ENCODE measurements at places on chromosomes 1 and 21. TPM values are rescaled to one million over a fixed set of nuclear protein-coding genes. Genes with fewer than 3 reads are reported as not detected.

- no peaks in the 10 kb centered on the region for H3K4me1 ChIP-seq
- H3K27ac ChIP-seq, result no peak overlapping the region
- H3K36me3 ChIP-seq, result peaks cover 5% of the 10 kb centered on the region
- no peak overlapping the region for H3K4me3 ChIP-seq
- H3K27me3 ChIP-seq, result no peaks in the 10 kb centered on the region
These were observed 7.6 kb downstream of the MTF1 start for GRCh38 chr1:37851782-37852210.

DNA sequence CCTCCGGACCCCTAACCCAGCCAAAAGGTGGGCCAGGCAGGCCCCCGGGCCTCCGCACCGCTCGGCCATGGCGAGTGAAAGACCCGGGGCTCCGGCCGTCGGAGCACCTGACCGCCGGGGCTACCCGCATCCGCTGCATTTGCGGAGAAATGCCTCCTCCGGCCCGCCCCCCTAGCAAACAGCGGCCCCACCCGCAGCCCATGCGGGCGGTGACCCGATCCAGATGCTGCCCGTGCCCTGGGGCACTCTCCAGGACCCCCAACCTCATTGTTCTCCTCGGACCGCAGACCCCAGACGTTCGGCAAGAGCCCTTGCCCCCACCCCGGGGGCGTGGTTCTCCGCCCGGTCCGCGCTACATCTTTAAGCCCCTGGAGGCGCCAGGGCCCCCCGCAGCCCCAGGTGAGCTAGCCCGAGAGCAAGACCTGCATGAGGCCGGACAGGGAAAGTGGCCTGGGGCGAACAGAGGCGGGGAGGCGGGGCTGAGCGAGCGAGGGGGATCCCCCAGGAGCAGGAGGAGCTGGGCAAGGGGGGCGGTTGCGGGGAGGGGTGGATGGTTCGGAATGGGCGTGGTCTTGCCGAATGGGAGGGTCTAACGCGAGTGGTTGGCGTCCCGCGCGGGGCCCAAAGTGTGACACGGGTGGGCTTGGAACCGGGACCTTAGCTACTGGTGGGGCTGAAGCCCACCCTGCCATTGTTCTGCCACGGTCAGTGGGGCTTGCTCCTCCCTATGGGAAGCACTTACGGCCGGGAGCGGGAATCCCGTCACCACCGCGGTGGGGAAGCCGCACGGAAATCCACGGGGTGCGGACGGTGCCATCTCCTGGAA lies 6.3 kb upstream of the CRYBG2 start:
- H3K36me3 ChIP-seq, result no peaks in the 10 kb centered on the region
- no peaks in the 10 kb centered on the region for H3K27me3 ChIP-seq
- H3K4me1 ChIP-seq, result peaks cover 19% of the 10 kb centered on the region
- no peak for DNase-seq
- no peak overlapping the region for H3K4me3 ChIP-seq

Gene CELA2B
- total RNA-seq, result not detected

Gene CD53
- total RNA-seq, result 0.96 TPM

- H3K4me1 ChIP-seq, result peaks cover 59% of the 10 kb centered on the region
- DNase-seq, result no peak
- H3K27me3 ChIP-seq, result no peaks in the 10 kb centered on the region
- H3K36me3 ChIP-seq, result no peaks in the 10 kb centered on the region
- H3K4me3 ChIP-seq, result peak overlapping the region; percentile 48
- peak overlapping the region; percentile 88 for H3K27ac ChIP-seq
These were observed 3.7 kb downstream of the PEAR1 start for GRCh38 chr1:156897078-156897825.

- peak overlapping the region; percentile 75 for H3K27ac ChIP-seq
- 0 out of 2 replicates have a peak, but pooled peaks cover 3% of the 10 kb centered on the region for H3K36me3 ChIP-seq
- DNase-seq, result no peak
- H3K27me3 ChIP-seq, result no peaks in the 10 kb centered on the region
- peak overlapping the region; percentile 44 for H3K4me3 ChIP-seq
- peaks cover 47% of the 10 kb centered on the region for H3K4me1 ChIP-seq
These were observed 8.7 kb downstream of the PDXK start for GRCh38 chr21:43727519-43728153.

Gene CRNN
- not detected for total RNA-seq

GRCh38 chr1:43754892-43755291 lies 47.6 kb downstream of the ST3GAL3 start:
- no peaks in the 10 kb centered on the region for H3K36me3 ChIP-seq
- no peaks in the 10 kb centered on the region for H3K4me1 ChIP-seq
- H3K27ac ChIP-seq, result no peak overlapping the region
- no peaks in the 10 kb centered on the region for H3K27me3 ChIP-seq

Gene LIX1L
- total RNA-seq, result 12.4 TPM

DNA sequence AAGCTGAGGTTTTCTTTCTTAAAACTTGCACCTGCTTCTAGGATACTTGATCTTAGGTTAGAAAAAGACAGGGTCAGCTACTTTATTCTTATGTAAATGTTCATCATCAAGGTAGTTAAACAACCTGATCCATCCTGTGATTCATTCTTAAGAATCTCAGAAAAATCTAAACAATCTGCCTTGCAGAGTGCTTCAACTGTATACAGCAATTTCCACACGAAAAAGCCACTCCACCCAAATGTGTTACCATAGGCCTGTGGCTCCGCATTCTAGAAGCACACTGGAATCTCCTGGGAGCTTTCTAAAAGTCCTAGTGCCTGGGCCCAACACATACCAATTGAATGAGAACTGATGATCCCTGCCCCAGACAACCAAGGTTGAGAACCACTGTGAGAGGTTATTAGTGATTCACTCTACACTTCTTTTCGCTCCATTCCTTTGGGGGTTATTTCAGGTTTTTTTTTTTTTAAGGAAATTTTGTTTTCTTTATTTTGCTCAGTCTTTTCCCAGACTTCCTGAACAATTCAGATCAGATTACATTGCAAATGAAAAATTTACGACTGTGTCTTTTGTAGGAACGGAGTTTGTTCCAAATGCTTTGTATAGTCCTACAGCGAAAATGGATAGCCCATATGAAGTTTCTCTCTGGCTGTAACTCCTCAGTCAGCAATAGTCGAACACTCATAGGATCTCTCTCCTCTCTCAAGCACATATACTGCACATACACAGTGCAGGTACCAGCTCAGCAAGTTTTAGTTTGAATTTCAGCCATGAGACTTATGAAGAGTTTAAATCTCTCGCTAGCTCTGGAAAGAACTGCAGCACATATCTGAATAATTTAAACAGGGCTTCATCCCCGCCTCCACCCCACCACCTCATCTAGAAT lies 16.1 kb downstream of the SMYD2 start:
- no peak overlapping the region for H3K4me3 ChIP-seq
- no peaks in the 10 kb centered on the region for H3K36me3 ChIP-seq
- no peaks in the 10 kb centered on the region for H3K4me1 ChIP-seq

Gene LRRC53
- not detected for total RNA-seq

DNA sequence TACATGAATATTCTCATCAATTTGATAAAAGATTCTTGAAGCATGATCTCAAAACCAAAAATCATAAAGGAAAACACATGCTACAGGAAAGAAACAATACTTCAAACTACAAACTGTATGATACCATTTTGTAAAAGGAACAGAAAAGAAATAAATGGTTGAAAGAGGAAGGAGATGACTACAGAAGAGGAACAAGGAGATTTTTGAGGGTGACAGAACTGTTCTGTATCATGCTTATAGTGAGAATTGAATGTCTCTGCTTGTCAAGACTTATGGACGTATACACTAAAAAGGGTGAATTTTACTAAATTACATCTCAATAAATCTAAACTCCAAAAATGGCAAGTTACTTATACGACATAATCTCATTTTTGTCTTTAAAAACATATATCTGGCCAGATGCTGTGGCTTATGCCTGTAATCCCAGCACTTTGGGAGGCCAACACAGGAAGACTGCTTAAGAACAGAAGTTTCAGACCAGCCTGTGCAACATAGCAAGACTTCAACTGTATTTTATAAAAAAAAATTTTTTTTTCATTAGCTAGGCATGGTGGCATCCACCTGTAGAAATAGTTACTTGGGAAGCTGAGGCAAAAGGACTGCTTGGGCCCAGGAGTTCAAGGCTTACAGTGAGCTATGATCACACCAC lies 125.4 kb downstream of the EIF4G3 start:
- no peak overlapping the region for H3K27ac ChIP-seq
- H3K36me3 ChIP-seq, result no peaks in the 10 kb centered on the region
- no peak overlapping the region for H3K4me3 ChIP-seq
- no peak for DNase-seq
- H3K4me1 ChIP-seq, result no peaks in the 10 kb centered on the region

DNA sequence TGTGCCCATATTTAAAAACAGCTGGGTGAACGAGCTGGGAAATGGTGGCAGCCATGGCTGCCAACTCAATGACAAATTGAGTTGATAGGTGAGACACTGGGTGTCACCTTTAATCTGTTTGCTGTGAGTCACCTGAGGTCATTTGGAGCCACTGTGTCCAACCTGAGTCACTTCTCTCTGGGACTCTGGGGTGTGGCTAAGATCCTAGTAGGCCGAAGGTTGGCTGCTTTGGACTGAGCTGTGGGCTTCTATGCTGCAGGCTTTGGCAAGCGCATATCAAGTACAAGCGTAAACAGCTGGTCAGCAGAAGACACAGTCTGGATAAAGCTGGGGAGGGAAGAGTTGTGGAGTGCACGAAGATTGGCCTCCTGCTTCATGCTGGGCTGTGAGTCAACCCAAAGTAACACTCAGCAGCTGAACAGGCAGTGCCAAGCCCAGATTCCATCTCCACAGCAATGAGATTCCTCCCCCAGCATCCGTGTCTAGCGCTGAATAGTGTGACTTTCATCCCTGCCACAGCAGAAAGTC lies 24.0 kb downstream of the TEX35 start:
- no peaks in the 10 kb centered on the region for H3K27me3 ChIP-seq
- H3K4me3 ChIP-seq, result peak overlapping the region; percentile 42
- DNase-seq, result peak; percentile 93
- H3K27ac ChIP-seq, result peak overlapping the region; percentile 59

- no peaks in the 10 kb centered on the region for H3K27me3 ChIP-seq
- H3K4me3 ChIP-seq, result no peak overlapping the region
- no peak overlapping the region for H3K27ac ChIP-seq
- H3K4me1 ChIP-seq, result no peaks in the 10 kb centered on the region
These were observed 54.6 kb upstream of the SIPA1L2 start for GRCh38 chr1:232684371-232685105.

- peaks cover 10% of the 10 kb centered on the region for H3K4me1 ChIP-seq
- no peak for DNase-seq
- no peak overlapping the region for H3K27ac ChIP-seq
- H3K4me3 ChIP-seq, result no peak overlapping the region
- H3K27me3 ChIP-seq, result peaks cover 7% of the 10 kb centered on the region
These were observed 10.6 kb downstream of the SPRR5 start for GRCh38 chr1:152957561-152957960.

DNA sequence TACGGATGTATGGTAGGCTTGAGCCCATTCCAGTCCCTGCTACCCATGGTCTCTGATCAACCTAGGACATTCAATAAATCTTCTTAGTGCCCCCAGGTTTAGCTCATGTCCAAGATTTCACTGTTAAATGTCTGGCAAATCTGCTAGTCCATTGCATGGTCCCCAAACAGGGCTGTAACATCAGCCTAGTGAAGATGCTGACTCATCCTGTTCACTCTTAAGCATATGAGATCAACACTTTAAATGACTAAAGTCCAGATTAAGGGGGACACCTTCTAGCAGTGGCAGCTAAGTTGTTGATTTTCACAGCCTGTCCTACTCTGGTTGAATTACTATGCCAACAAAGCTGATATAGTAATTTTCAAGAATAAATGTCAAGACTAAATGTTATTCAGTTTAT lies 46.5 kb upstream of the NUF2 start:
- DNase-seq, result no peak
- H3K4me3 ChIP-seq, result no peak overlapping the region
- H3K27me3 ChIP-seq, result no peaks in the 10 kb centered on the region
- no peak overlapping the region for H3K27ac ChIP-seq
- no peaks in the 10 kb centered on the region for H3K36me3 ChIP-seq

Gene NTMT2
- not detected for total RNA-seq

- H3K4me3 ChIP-seq, result no peak overlapping the region
- no peaks in the 10 kb centered on the region for H3K27me3 ChIP-seq
- H3K27ac ChIP-seq, result no peak overlapping the region
- DNase-seq, result peak; percentile 91
- H3K4me1 ChIP-seq, result no peaks in the 10 kb centered on the region
These were observed 1770.9 kb downstream of the BRINP3 start for GRCh38 chr1:188706742-188707141.

Gene TPR
- total RNA-seq, result 131 TPM

Data from HCT116 (cell line).